T-helper 17 cell (primary cell): ENCODE measurements at places on chromosomes 13 and 19.

GRCh38 chr13:112069061-112069844 lies 2.3 kb downstream of the SOX1 start:
- DNase-seq = no peak

DNA sequence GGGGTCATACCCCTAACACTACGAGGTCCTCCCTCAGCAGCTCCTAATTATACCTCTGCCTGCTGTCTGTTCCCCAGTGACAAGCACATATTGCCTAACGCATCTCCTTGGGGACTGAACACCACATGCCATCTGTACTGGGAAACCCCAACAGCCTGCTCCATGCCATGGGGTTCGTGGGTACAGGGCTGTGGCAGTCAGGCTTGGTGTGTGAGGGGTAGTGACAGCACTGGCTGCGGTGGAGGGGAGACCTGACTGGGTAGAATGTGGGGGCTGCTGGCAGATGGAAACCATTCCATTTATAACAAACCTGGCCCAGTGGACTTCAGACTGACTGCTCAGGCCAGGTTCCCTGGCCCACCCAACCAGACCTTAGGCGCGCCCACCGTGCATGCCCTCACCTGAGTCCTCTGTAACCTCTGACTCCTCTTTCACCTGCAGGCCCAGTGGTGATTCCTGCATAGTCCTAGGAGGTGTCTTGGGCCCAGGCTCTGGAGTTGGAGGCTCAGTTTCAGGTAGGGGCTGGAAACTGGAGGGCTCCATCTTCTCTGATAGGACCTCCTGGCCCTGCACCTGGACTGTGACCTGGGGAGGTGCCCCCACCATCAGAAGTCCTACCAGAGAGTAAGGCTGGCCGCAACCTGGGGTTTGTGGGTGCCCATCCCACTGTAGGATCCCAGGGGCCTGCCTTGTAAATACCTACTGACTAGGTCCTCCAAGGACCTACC lies 3.0 kb downstream of the MZF1 start:
- no peak for DNase-seq

DNA sequence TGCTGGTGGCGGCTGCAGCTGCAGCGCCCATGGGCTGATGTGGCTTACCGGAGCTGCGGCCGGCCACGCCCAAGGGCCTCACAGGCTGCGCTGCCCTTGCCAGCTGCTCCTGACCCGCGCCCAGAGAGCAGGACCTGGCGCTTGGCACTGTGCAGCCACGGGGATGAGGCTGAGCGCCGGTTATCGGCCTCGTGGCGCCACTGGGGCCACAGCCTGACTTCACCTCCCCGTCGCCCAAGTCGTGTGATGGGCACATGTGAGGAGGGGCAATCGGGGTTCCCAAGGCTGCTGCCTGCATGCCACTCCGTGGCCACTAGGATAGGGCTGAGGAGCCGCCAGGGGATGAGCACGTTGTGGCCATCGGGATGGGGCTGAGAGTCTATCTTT lies 77.2 kb upstream of the PABPC3 start:
- no peak for DNase-seq

- no peak for DNase-seq
Observed at GRCh38 chr13:33127009-33127551, 110.9 kb downstream of the KL start.

DNA sequence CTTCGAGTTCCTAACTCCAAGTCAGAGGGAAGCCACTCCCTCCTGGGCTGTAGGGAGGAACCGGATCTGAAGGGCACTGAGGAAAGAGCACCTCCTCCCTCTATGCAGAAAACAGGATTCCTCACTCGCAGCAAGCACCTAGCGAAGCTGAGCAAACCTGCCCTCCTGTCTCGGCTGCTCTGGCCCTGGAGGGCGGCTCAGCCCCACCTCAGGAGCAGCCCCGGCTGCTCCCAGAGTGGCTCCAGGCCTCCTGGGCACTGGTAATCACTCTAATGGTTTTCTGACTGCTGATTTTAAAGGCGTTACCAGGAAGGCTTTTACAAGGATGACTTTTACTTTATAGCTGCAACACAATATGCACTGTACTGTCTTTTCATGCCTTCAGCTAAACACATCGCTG lies 312.5 kb downstream of the TEX29 start:
- DNase-seq = no peak

DNA sequence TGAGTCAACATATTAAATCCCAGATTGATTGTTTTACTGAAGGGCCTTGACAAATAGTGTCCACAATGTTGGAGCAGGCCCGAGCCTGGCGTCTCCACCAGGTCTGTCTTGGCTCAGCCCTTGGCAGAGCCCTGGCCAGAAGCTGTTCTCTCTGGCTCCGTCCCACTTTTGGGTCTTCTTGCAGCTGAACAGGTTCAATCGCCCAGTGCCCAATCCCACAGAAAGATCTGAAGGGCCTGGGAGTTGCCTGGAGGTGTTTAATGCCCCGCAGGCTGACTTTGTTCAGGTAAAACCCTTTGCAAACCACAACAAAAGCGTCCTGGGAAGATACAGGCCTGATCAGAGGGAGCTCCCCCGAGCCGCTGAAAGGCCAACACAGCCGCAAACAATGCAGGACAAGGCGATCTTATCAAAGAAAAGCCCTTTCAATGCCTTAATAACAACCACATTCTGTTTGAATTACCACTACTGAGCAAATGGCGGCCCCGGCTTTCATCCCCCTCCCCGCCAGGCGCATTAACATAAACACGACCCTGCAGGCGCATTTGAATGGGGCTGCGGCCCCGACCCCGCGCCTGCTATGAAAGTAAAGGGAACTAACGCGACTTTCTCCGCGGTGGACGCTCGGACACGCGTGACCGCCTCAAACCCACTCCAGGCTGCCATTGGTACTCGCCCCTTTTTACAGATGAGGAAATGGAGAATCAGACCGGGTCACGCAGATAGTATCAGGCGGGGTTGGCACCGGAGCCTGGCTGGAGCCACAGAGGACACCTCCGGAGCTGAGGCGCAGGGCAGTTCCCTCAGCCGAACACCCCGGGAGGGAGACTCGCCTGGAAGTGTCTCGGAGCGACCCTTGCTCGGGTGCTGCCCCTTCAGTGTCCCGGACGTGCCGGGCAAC lies 3.1 kb downstream of the CDX2 start:
- DNase-seq = no peak

DNA sequence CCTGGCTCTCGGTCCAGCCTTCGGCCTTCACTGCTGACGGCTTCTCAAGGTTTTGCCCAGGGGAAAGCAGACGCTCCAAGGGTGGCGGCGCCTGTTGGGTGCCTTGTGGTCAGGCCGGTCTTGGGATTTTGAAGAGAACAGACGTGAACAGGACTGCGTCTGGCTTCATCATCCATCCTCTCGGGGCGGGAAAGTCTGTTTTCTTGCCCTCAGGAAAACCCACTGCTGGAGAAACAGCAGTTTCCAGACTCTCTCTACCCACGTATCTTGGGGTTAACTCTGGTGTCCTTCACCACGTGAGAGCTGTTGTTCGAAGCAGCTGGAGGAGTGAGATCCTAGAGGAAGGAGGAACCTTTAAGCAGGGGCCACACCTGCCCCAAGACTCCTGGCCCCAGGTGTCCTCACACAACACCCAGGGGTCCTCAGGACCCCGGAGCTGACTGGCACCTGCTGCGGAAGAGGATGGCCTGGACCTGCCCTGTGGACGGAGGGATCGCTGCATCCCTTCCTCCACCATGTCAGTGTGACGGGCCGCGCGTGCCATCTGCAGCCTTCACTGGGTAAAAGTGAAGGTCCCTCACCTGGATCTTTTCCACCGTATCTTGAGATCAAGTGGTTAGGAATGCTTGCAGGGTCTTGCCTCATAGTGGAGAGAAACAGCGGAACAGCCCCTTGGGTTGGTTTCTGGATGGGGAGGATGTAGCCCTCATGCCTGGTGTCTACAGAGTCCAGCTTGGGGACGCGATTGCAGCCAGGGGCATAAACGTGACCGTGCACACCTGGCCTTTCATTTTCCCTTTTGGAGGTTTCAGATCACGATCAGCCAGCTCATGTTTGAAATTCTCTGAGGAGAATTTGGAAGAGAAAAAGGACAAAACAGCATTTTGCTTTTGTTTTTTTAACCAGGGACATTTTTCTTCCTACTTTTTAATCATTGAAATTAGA lies 69.5 kb upstream of the MCF2L start:
- no peak for DNase-seq

GRCh38 chr19:7926727-7927604 lies 1.0 kb upstream of the CTXN1 start:
- DNase-seq = no peak

GRCh38 chr13:114104655-114105520 lies 27.5 kb downstream of the RASA3 start:
- DNase-seq = no peak

- DNase-seq = no peak
Observed at GRCh38 chr13:92830821-92831220, 395.8 kb upstream of the GPC6 start.

- DNase-seq = no peak
Observed at GRCh38 chr13:44693156-44693764, 117.1 kb upstream of the TSC22D1 start.

DNA sequence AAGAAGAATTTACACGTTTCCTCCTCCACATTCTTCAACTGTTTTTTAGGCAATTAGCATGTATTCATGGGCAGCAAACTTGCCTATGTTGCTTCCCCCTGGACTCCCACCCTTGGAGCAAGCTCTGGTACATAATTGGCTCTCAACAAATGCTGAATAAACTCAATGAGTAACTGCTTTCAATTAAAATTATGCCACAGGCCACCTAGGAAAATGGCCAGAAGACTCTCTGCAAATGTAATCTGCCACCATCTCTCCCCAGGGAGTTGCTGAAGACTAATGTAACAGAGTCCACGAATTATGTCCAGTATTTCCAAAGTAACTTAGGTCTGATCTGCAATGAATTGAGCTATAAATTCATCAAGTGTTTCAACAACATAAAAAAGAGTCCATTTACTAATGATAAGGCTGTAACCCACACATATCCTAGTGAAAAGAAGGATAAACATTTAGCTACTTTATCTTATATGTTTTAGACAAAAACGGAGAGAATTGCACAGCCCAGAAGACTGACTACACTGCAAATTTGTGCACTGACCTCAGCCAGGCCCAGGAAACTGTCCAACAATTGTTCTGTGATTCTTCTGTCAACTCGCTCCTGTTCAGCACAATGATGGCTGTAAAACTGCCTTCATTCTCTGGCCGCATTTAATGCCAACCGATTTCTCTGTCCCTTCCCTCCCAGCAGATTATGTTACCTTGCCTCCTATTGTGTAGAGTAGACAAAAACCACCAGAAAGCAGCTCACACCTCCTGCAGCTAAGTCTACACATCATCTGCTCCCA lies 808.6 kb upstream of the ARGLU1 start:
- no peak for DNase-seq

- DNase-seq = no peak
Observed at GRCh38 chr13:49240017-49240416, 7.7 kb upstream of the CDADC1 start.

DNA sequence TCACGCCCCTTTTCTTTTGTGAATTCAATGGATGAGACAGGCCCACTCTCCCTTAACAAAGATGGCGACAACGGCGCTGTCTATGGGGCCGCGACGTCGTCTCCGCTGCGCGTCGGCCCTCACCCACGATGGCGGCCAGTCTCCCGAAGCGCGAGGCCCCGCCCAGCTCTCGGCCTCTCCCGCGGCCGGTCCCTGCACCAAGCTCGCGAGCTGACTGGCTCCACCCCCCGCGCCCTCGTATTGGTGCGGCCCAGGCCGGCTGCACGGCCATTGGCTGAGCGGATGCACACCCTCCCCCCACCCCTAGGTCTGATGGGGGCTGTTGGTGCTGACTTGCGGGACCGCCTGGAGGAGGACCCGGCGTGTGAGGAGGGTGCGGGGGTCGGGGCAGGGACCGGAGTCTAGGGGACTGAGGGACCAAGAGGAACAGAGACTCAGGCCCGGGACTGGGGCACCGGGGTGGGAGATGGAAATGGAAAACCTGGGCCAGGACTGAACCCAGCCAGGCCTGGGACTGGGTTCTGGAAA lies 4.8 kb downstream of the SPHK2 start:
- DNase-seq = peak; percentile 92

- no peak for DNase-seq
Observed at GRCh38 chr13:112567161-112567862, 20.6 kb downstream of the TUBGCP3 start.

DNA sequence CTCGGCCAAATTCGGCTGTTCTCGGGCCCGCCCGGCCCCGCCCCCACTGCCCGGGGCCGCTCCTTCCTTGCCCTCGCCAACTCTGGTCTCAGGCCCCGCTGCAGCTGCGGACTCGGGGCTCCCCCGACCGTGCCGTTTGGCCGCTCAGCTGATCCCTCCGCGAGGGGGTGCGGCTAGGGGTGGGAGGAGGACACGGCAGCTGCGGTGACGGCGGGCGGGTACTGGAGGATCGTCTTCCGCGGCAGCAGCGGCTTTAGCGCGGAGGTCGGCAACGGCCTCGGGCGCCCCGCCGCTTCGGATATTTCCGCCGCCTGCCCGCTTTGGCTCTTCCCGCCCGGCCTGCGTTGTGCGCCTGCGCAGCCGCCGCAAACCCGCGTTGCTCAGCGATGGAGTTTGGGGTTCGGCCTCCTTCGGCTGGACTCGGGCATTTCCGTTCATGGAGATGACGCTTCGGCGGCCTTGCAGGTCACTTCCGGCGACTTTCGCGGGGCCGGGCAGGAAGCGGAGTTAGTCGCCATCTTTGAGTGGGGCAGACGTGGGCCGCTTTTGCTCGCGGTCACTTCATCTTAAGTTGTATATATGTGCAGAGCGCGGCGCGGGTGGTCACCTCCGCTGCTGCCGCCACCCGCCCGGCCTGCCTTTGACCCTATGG lies 338 bp upstream of the UBE2M start:
- DNase-seq = peak; percentile 100

- no peak for DNase-seq
Observed at GRCh38 chr13:112061367-112062061, 5.4 kb upstream of the SOX1 start.

DNA sequence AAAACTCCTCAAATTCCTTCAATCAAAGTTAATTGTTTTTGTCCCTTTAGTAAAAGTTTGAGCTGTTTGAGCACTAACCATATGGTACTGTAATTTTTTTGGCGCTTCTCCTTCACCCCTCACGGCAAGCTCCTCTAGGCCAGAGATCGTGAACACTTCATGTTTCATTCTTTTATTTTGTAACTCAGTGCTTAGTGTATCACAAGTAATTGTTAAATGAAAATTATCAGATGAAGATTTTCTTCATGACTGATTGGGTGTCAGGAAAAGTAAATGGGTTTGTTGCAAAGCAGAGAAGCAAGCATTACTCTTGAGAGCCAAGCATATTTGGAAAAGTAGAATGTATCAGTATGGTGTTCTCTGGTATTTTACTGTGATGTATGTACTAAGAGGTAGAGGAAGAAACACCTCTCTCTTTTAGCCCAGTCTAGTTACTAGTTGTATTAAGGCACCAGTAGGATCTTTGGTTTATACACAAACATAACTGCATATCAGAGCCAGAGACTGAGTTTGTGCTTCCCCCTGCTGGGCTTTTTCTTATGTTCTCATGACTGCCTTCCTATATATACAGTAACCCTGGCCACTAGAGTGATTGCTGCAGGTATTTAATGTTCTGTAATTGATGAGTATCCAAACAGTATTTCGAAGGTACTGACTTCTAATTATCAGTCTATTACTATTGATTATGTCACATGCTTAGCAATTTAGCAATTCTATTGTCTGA lies 202.3 kb upstream of the KLHL1 start:
- no peak for DNase-seq
